ELR (cell line): ENCODE measurements at places on chromosomes 7 and 10.

- DNase-seq: peak; percentile 85
Observed at GRCh38 chr10:33377658-33378025, 43.2 kb upstream of the NRP1 start.

- no peak for DNase-seq
Observed at GRCh38 chr10:123382491-123382890, 228.3 kb downstream of the BUB3 start.

DNA sequence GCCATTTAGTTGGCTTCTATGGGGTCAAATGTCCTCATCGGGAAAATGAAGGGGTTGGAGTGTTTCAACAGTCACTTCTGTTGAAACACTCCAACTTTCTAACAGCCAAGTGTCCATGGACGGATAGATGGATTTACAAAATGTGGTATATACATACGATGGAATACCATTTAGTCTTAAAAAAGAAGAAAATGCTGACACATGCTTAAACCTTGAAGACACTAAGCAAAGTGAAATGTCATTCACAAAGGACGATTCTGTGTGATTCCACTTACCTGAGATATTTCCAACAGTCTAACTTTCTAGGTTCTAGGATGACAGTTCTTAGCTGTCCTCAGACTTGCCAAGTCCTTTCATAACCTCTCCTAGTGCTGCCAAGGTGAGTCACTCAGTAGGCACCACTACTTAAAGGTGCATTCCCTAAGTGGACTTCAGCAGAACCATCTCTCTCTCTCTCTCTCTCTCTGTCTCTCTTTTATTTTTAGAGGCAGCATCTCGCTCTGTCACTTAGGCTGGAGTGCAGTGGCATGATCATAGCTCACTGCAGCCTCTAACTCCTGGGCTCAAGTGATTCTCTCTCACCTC lies 69.0 kb downstream of the DENND2A start:
- peak; percentile 17 for DNase-seq

- no peak for DNase-seq
Observed at GRCh38 chr7:157014635-157015555, 4.4 kb upstream of the MNX1 start.

DNA sequence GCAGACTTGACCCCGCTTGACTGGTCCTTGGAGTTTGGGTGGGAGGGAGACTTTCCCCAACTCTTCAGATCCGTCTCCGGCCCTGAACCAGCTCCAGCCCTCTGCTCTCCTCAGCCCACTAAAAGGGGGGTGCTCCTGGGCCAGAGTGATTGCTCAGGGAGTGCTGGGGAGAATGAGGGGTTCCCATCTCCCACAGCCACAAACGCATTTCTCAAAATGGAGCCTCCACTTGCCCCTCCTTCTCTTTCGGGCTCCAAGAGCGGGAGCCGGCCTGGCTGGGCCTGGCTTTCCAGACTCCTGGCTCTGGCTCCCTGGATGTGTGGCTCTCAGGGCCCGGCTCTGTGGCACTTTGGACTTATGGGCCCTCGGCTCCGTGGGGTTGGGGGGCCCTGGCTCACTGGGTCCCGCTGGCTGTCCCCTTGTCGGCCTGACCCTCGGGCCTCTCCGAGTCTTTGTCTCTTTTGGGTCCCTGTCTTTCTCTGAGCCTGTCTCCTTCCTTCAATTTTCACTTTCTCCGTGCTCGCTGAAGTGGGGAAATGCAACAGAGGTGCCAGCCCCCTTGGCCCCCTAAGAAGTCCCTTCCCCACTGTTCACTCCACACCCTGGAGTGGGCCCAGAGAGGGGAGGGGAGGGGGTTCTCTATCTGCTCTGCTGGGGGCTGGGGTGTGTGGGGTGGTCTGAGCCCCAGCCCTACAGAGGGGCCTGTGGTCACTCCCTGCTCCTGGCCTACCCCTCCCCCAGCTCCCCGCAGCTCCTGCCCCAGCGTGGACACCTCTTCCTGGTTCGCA lies 713 bp downstream of the LZTS2 start:
- DNase-seq: peak; percentile 59

GRCh38 chr10:13587391-13587790 lies 626 bp downstream of the PRPF18 start:
- peak; percentile 15 for DNase-seq

- peak; percentile 97 for DNase-seq
Observed at GRCh38 chr10:323651-324293, 188.5 kb downstream of the ZMYND11 start.

- no peak for DNase-seq
Observed at GRCh38 chr10:31803606-31804351, 124.9 kb downstream of the ARHGAP12 start.

DNA sequence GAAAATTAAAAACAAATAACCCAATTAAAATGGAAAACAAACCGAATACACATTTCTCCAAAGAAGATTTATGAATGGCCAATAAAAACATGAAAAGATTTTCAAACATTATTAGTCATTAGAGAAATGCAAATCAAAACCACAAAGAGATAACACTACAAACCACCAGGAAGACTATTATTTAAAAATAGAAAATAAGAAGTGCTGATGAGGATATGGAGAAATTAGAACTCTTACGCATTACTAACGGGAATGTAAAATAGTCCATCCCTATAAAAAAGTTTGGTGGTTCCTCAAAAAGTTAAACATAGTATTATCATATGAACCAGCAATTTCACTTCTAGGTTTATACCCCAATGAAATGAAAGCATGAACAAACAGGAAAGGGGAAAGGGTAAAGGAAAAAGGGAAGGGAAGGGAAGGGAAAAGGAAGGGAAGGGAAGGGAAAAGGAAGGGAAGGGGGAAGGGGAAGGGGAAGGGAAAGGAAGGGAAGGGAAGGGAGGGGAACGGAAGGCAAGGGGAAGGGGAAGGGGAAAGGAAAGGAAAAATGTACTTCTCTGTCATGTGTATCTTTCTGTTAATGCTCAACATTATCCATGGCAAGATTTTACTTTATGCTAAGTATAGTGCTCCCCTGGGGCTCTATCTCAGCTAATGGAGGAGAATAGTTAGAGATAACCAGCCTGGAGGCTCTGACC lies 125.3 kb upstream of the RSU1 start:
- DNase-seq: no peak

DNA sequence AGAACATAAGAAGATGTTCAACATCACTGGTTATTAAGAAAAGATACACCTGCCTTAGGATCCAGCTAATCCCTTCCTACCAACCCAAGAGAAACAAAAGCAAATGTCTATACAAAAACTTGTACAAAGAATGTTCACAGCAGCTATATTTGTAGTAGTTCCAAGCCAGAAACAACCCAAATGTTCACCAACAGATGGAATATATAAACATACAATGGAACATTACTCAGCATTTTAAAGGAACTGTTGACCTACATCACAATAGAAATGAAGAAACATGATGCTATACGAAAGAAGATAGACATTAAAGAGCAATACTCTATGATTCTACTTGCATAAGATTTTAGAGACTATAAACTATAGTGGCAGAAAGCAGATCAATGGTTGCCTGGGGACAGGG lies 149.4 kb downstream of the ZNF438 start:
- DNase-seq: no peak

- no peak for DNase-seq
Observed at GRCh38 chr7:20312562-20312961, 18.1 kb upstream of the ITGB8 start.

DNA sequence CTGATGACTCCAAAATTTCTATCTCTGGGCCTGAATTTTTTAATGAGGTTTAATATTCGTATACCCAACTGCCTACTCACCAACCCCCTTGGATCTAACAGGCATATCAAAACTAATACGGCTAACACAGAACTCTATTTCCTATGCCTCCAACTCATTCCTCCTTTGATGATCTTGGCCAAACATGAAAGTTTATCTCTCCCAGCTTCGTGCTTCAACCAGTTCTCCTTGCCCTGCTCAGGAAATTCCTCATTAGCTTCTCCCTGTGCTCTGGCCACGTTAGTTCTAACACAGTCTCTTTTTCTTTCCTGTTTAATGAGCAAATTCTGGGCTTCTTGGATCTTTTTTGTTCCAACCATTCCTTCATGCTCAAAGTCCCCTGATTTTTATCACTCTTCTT lies 138.9 kb upstream of the PTN start:
- DNase-seq: no peak

- no peak for DNase-seq
Observed at GRCh38 chr7:48518092-48518491, 346.8 kb downstream of the ABCA13 start.

DNA sequence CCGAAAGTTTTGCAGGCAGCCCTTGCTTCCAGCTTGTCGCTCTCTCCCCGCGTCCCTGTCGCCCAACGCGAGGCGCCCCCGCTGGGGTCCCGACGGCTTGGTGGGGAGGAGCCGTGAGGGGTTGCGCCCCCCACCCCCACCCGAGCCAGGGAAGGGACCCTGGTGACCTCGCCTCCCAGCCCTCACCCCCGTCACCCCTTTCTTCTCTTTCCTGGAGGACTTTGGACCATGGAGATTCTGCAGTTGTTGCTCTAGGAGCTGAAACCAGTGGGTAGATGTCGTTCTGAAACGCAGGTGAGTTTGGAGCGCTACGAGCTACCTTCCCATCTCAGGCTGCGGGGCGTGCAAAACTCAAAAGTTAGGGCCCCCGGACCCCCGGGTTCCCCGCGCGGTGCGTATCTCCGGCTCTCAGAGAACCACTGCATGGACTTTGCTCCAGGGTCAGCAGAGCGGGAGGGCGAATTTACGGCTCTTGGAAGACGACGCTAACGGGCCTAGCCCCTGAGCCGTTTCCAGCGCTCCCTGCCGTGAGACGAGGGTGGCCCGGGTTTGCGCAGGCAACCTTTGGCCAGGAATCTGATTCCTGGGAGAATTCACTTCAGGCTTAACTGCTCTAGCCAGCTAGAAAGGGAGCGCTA lies 684 bp upstream of the ATXN7L1 start:
- peak; percentile 73 for DNase-seq

DNA sequence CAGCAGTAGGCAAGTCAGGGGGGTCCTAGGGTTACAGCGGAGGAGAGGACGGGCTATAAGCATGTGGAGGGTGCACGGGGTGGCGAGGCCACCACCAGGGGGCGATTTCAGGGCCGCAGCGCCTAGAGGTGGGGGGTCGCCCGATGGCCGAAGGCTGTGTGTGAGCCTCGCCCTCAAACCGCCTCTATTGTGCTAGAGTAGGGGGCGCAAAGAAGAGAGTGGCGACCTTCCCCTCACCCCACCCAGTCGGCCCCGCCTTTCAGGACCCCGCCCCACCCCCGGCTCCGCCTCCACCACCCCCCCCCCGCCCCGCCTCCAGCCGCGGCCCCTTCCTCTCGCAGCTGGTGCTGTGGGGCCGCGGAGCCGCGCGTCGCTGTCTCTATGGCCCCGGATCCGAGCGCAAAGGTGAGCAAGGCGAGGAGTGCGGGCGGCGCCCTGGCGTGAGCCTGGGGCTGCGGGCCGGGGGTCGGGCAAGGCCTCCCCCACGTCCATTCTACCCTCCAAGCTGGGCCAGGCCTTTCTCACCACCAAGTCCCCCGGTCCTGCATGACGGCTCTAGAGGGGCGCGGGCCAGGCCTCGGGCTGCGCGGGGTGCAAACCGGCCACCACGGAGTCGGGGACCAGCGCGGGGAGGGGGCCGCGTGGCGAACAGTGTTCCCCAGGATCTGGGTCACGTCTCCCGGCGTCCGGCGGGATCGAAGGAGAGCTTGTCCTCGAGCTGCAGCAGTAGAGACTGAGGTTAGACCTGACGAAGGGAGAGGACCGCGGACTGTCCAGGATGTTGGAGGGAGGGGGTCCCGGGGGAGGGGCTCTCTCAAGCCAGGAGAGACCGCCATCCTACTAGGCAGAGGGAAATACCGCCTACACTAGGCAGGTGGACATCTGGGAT lies at the start of gene SEMA4G:
SEMA4G (plus strand) TSS at position 318 of the 889 bp plus-strand sequence. CDS start 3,409 bp downstream, outside the sequence.
- DNase-seq: peak; percentile 50

DNA sequence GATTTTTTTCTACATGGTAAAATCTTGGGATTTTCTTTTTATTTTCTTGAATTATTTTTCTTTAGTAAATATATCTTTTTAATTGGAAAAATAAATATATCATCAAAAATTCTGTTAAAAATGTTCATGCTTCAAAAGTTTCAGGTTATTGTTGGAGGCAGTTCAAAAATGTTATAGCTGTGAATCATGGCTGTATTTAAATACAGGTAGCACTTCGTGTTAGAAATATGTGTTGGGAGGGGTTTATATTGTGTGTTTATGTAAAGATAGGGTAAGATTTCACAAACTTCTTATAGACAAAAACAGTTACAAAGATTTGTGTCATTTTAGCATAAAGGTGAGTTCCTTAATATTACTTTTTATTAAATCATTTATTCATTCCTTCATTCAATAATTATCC lies 60.4 kb downstream of the HDAC9 start:
- no peak for DNase-seq

- DNase-seq: no peak
Observed at GRCh38 chr7:18384491-18385143, 110.9 kb upstream of the HDAC9 start.

- no peak for DNase-seq
Observed at GRCh38 chr10:28811639-28812349, 134.5 kb downstream of the BAMBI start.

DNA sequence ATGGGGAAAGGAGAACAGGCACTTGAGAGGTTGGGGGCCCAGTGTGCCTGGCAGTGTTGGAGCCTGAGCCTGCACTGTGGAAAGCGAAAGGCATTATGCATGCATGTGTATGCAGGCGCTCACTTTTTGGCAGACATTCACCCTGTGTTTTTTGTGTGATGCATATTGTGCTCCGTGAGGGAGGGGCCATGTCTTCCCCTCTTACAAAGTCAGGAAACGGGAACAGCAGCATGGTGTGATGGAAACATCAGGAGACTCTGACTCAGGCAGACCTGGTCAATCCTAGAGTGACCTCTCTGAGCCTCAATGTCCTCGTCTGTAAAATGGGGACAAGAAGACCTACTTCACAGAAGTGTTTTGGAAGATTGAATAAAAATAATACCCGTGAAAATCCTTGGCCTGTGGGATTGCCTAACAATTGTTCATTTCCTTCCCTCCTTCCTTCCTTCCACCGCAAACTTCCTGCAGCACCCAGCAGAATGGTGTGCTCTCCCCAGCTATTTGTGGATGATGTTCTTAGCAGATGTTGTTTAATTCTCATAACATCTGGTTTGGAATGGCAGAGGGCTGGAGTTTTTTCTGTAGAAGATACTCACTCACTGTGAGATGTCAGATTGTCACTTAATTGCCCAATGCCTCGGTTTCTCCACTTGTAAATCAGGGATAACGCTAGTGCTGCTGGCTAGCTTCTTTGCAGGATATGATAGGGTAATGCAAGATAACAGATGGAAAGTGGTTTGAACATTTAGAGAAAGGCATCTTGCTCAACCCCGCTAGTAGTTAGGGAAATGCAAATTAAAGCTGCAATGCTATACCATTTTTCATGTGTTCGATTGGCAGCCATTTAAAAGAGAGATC lies 39.8 kb downstream of the CDH23 start:
- no peak for DNase-seq

DNA sequence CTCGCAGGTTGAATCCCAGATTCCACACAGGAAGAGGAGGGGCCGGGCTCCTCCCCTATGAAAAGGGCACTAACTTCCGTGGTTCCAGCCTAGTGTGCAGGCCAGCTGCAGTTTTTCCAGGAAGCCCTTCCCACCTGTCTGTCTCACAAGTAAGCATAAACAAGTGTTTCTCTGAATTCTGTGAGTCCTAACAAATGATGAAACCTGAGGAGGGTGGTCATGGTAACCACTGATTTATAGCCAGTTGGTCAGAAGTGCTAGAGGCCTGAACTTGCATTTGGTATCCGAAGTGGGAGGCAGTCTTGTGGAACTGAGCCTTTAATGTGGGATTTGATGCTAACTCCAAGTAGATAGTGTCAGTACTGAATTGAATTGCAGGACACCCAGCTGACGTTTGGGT lies 54.7 kb upstream of the STEAP4 start:
- no peak for DNase-seq

- no peak for DNase-seq
Observed at GRCh38 chr7:26185131-26185843, 15.3 kb downstream of the HNRNPA2B1 start.

- no peak for DNase-seq
Observed at GRCh38 chr10:119420950-119421875, 121.3 kb downstream of the RGS10 start.

GRCh38 chr10:74875966-74876365 lies 49.6 kb downstream of the KAT6B start:
- DNase-seq: no peak
